Stimulated activated CD4-positive, alpha-beta T cell treated with anti-CD3 and anti-CD28 coated beads, TNF-alpha, amount 100 ng/mL, for 1 hour (primary cell): ENCODE measurements at places on chromosomes 5 and 9.

- DNase-seq, result no peak
Measured at GRCh38 chr5:34587355-34588241, 68.5 kb upstream of the RAI14 start.

DNA sequence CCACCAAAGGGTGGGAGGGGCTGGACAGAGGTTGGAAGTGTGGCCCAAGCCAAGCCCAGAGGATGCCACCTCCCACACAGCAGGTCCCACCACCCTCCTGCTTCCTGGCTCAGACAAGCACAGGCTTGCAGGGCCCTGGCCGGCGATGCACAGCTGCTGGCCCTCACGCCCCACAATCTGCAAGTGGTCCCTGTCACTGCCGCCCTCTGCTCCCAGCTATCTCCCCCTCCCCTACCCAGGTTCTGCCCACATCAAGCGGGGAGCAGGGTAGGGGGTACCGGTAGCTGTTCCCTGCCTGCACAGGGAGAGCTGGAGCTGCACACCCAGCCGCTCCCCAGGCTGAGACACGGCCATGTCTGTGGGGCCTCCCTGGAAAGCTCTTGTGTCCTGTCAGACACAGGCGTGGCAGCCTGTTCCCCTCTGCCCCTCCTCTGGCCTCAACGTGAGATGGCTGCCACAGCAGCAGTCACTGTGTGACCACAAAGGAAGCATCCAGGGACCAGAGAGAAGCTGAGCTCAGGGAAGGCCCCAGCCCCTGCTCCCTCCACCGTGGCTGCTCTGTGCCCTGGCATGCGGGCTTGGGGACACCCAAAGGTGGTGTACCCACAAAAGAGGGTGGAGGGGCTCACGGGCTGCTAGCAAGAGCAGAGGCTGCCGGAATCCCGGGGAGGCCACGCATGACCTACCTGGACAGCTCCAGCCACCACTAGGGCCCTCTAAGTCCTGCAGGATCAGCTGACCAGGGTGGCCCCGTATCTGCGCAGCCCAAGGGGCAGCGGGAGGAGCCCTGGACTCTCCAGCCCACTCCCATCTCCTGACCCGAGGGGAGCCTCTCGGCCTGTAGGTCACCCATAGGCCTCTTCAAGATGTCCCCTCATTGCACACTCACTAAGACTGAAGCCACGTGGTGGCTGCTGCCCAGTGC lies 10.9 kb upstream of the ZDHHC11 start:
- DNase-seq, result no peak

GRCh38 chr9:23079798-23080197 lies 633.2 kb downstream of the DMRTA1 start:
- no peak for DNase-seq

GRCh38 chr9:4657426-4658159 lies 4.5 kb upstream of the PLPP6 start:
- DNase-seq, result no peak

GRCh38 chr9:31790720-31791119 lies 593.7 kb upstream of the ACO1 start:
- no peak for DNase-seq

GRCh38 chr5:92644266-92644886 lies 936.6 kb downstream of the NR2F1-AS1 start:
- no peak for DNase-seq

GRCh38 chr5:21701317-21701716 lies 1151.8 kb downstream of the CDH12 start:
- no peak for DNase-seq

- DNase-seq, result no peak
Measured at GRCh38 chr9:87206064-87206661, 258.9 kb upstream of the GAS1 start.

GRCh38 chr5:89181546-89181945 lies 298.6 kb upstream of the MEF2C start:
- no peak for DNase-seq

DNA sequence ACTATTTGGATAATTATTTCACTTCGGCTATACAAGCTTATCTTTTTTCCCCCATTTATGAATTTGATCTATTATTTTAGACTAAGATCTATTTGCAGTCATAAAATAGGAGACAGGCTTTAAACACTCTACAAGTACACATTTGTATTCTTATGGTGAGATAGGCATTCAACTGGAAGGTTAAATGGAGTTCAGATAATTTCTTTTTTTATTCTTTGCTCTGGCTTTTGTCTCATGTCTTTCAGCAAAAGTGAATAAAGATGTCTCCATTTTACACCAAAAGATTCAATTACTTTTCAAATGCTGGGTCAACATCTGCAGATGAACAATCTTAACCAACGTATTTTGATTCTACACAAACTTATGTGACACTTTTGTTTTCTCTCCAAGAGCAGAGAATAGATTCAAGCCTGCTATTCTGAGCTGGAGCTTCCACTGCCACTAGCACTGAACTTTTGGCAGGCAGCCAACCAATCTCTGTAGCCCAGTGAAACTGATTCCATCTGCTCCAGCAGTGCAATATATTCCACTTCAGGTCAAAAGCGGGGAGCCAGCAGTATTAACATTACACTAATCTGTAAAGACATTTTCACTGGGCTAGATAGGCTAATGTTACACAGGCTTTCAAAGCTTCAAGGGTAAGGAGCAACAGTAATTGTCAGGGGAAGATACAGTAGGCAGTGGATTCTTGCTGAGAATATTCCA lies 452.0 kb upstream of the ZNF608 start:
- DNase-seq, result no peak

- no peak for DNase-seq
Measured at GRCh38 chr5:116453988-116454411, 120.6 kb downstream of the SEMA6A start.

DNA sequence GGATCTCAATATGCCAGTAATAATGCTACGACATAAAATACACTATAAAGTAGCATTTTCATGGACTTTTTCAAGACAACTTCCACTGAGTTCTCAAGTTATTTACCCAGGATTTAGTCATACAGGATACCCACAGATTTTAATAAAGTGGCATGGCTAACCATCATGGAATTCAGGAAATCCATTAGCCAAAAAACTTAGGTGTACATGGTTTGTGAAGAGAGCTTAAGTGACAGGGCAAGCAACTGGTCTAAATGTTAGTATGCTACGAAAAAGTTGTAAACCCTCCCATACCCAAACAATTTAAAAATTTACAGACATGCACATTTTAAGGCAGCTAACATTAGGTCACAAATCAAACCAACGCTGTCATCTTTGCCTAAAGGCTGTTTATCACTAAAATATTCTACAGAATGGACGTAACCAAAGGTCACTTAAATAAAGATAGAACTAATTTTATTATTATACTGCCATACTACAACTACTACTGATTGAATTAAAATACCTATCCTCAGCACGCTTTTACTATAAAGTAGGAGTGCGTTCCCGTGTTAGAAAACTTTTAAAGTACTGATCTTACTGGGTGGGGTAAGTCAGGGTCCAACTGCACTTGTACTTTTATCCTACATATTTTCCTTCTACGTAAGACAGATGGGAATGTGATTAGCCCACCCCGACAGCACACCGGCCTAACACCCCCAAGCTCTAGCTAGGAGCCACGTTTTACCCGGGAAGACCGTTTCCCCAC lies 1.1 kb downstream of the UBTD2 start:
- DNase-seq, result no peak

DNA sequence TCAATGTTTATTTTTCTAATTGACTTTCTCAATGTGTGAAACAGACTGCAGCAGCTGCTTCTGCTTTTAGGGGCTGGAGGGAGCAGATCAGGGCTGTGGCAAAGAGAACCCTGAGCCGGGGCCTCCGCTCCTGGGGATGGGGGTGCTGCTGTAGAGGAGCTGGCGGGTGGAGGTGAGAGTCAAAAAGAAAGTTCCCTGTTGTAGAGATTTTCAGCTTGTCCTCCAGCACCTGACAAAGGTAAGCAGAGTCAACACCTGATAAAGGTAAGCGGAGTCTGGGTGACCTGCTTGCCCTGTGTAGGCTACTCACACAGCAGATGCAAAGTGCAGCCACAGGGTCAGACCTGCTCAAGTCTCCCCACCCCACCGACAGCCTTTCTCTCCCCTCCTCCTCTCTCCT lies 252.4 kb upstream of the IRX1 start:
- DNase-seq, result no peak

- no peak for DNase-seq
Measured at GRCh38 chr5:59661311-59661710, 232.2 kb downstream of the PDE4D start.

- no peak for DNase-seq
Measured at GRCh38 chr5:64789457-64789856, 20.7 kb downstream of the CWC27 start.

GRCh38 chr5:16265141-16265540 lies 85.5 kb upstream of the MARCHF11 start:
- DNase-seq, result no peak

- DNase-seq, result no peak
Measured at GRCh38 chr9:23766613-23767012, 59.4 kb downstream of the ELAVL2 start.

DNA sequence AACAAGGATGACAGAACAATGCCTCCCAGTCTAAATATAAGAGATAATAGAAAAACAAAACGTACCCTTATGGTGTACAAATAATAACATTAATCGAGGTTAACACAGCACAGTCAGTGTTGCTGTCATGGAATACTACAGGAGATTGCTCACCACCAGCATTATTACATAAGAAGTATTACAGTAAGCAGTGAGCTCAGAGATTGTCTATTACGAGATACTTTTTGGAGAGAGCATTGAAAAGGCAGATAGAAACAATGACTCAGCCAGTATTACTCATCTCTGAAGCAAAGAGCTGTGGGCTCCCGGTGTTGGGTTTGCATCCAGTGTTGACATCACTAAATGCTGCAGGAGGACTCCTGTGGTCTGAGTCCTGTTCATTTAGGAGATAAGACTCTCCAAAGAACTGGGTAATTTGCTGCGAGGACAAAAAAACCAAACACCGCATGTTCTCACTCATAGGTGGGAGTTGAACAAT lies 191.9 kb upstream of the SEMA6A start:
- no peak for DNase-seq

- no peak for DNase-seq
Measured at GRCh38 chr5:92444888-92445287, 1061.8 kb upstream of the ARRDC3 start.

DNA sequence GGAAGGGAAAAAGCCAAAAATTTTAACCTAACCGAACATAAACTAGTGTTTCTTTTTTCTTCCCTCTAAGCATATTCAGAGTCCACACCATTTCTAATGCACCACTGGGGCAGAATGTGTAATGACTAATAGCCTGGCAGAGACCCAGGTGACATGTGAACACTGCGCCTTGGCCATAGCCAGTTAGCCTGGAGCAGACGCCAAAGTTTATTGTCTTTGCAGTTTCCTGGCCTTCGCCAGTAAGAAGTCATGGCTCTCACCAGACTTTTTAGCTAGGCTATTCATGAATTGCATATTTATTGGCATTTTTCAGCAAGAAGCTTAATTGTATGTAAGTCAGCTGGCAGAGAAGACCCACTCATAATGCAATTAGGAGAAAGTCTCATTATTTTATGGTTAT lies 182.8 kb upstream of the SLC27A6 start:
- no peak for DNase-seq
